ENCODE measurements at places on chromosomes 5 and 9.
A peak's percentile ranks its signal among the peaks of the same experiment; 100 is the strongest.

DNA sequence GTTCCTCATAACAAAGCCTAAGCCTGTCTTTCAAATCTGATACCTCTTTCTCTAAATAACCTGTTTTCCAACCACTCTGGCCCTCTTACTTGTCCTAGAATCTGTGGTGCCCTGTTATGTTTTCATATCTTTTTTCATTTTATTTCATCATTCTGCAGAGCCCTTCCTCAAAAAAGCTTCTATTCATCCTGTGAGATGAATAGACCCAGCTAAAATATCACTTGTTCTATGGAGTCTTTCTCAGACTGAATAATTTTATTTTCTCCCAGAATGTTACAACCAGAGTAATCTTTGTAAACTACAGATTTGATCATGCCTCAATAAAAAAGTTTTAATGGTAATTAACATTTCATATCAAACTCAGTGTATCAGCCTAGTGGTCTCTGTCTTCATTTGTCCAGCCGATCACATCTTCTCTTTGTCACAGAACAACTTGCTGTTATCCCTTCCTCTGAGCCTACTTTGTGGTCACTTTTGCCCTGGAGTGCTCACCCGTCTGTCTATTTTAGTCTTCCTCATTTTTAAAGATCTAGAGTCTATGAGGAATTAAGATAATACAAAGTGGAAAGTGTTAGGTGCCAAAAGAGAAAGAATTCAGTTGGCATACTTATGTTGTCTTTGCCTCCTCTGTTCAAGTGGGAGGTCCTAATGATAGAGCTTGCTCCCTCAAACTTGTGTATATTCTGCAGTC lies 77.8 kb downstream of the ZCCHC7 start:
- no peak for DNase-seq

GRCh38 chr9:36451949-36452348 lies 51.9 kb upstream of the RNF38 start:
- DNase-seq, result no peak

DNA sequence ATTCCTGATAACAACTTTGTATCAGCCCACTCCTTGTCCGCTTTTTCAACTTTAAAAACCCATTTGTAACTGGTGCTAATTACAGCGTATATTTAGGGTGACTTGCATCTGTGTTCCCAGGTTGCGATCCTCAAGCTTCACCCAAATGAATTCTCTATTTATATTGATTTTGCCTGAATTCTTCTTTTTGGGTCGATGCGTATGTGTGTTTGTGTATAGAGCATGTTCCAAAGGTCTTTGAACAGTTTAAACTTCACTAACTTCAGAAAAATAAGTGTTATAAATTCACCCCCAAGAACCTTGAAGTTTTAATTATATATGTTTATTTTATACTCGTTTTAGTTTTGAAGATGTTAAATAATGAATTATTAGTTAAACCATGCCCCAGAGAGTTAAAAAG lies 16.1 kb upstream of the SPATA31D4 start:
- DNase-seq, result no peak

GRCh38 chr5:63154476-63155309 lies 576.1 kb downstream of the LRRC70 start:
- DNase-seq, result no peak

DNA sequence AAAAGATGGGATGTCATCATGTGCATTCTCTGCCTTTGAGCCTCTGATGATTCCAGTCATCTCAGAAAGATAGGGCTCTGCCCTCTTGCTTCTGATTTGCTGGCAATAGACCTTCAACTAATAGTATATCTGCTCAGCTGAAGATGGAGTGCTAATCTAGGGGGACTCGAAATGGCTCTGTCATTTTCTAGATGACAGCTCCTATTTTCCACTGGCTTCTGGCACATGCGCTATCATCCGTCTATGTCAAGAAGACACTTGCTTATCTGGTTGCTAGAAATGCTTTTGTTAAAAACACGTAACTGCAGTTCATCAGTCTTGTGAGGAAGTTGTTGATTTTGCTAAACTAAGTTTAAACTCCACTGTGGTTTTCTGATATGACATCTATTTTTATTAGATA lies 265.5 kb upstream of the ZNF608 start:
- no peak for DNase-seq

DNA sequence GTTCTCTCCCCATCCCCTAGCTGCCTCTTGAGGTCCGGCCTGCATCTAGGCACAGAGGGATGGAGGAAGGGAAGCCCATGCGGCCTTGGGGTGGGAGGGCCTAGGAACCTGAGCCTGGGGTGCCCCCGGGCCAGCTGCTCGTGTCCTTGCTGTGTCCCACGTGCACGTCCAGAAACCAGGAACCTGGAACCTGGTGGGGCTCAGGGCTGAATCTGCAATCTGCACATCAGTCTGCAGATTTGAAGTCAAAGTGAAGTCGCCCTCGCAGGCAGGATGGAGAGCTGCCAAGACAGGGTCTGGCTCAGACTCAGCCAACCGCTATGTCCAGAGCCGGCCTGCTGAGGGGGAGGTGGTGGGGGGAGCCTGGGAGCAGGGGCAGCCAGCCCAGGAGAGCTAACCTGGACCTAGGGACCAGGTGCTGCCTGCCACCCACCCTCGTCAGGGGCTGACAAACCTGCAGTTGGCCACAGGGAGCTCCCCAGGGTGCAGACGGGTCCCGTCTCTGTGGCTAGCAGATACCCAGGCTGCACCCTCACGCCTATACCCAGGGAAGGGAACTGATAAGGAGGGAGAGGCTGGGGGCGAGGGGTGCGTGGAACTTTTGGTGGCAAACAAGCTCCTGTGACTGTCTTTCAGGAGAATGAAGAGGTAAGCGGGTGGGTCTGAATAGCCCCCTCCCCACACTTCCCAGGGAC lies 103.5 kb upstream of the SIMC1 start:
- DNase-seq, result no peak

DNA sequence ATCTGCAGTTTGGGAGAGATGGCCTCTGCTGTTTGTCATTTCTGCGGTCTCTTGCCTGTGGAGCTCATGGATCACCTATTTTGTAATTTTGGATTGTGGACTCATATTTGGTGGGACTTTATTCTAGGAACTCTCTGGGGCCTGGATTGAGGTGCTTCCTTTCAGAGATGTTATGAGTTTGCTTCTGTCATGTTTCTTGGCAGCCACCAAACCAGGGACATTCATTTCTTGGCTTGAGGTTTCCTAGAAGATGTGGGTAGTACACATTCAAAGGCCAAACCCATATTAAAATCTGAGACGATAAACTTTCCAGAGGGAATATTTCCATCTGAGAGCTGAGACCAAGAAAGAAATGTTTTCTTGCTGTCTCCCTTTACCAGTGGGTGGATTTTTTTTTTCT lies 37.2 kb upstream of the GADD45G start:
- no peak for DNase-seq

- DNase-seq, result no peak
Observed at GRCh38 chr5:159097784-159098602, 1.7 kb downstream of the EBF1 start.

GRCh38 chr9:81113453-81114124 lies 575.8 kb downstream of the TLE1 start:
- DNase-seq, result no peak

DNA sequence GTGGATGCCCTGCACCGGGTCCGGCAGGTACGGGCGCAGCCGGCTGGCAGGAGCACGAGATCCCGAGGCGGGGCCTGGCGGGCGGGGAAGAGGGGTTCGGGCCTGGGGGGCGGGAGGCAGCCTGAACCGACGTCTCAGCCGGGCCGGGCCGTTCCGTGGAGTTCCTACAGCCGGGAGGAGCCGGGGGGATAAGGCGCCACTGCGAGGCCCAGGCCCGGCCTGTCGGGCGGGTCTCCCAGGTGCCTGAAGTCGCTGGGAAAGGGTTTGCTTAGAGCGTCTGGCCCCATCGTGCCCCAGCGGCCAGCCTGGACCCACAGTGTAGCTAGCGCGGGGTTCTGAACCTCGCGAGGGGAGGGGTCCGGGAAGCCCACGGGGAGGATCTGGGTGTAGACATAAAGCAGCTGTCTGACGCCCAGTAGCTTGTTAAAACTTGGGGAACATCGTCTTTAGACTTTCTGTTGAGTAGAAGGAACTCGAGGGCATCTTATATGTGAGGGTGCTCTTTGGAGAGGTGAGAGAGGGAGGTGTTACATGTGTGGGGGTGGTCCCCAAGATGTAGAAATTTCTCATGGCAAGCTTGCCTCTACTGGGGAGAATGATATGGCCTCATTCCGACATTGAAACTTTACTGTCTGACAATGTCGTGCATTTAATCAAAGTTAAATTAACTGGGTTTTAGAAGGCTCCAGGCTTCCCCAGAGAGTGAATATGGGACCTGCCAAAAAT lies 524 bp downstream of the FUBP3 start:
- DNase-seq, result no peak

GRCh38 chr5:80255431-80255810 lies 427 bp downstream of the SERINC5 start:
- no peak for DNase-seq

GRCh38 chr5:151696470-151697061 lies 9.9 kb upstream of the SPARC start:
- no peak for DNase-seq

DNA sequence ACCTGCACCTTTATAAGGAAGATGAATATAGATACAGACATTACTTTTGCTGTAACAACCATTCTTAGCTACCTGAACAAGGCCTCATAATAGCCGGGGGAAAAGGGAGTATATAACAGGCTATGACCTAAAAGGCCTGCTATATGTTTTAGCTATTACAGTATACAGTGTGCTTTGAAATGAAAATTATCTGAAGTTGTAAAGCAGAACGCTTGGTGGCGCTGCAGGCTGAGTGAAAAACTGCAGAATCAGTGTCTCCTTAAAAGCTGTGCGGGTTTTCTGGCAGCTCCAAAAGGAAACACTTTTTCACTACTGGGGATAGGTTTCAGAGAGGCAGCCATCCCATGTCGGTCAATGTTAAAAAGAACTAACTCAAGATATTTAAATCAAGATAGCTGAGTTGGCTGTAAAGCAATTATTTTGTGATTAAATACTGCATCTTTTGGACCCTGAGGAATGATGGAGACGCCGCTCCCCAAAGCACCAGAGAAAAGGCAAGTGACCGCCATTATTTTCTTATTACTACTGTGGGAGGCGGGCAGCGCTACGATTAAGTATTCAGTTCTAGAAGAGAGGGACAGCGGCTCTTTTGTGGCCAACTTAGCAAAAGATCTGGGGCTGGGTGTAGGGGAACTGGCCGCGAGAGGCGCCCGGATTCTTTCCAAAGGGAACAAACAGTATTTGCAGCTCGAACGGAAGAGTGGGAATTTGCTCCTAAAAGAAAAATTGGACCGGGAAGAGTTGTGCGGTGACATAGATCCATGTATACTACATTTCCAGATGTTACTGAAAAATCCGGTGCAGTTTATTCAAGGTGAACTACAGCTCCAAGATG lies 5.9 kb downstream of the PCDHB6 start:
- no peak for DNase-seq

DNA sequence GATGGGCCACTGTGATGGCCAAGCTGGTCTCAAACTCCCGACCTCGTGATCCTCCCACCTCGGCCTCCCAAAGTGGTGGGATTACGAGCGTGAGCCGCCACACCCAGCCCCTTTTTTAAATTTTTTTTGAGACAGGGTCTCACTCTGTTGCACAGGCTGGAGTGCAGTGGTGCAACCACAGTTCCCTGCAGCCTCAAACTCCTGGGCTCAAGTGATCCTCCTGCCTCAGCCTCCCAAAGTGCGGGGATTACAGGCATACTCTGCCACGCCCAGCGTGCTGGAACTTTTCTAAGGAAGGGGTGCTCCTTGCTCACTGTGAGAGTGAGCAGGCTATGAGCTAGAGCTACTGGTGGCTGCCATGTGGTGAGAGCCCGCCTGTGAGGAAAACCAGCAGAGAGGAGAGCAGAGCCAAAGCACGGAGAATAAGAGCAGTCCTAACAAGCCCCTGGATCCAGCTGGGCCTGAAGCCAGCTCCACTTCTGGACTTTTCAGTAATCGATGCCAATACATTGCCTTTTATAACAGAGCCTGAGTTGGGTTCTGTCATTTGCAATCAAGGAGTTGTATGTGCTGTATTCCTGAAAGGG lies 75.5 kb upstream of the UNC5A start:
- no peak for DNase-seq

GRCh38 chr9:132240841-132241482 lies 79.1 kb downstream of the NTNG2 start:
- DNase-seq, result peak; percentile 100

DNA sequence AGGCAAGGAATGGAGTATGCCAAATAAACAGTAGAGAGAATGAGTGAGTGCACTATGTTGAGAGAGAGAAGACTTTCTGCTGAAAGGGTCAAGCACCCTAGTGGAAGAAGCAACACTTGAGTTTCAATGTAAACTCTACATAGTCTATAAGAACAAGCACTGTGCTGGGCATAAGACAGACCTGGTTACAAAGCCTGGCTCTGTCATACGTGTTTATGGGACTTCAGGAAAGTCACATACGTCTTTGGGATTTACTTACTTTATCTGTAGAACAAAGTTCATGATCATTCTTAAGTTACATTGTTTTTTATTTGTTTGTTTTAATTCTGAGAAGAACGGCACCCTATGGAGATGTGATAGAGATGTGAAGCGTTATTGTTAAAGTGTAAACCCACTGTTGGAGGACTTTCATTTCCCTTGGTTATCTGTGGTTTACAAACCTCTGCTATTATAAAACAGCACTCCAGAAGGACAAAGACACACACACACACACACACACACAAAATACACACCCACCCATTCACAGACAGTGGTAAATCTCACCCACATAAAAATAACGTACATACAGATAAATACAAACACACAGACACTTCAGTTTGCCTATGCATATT lies 70.7 kb upstream of the TRIM32 start:
- DNase-seq, result no peak

- no peak for DNase-seq
Observed at GRCh38 chr5:31890046-31890445, 251.1 kb downstream of the PDZD2 start.

GRCh38 chr5:136067422-136067821 lies 38.6 kb downstream of the TGFBI start:
- DNase-seq, result no peak

DNA sequence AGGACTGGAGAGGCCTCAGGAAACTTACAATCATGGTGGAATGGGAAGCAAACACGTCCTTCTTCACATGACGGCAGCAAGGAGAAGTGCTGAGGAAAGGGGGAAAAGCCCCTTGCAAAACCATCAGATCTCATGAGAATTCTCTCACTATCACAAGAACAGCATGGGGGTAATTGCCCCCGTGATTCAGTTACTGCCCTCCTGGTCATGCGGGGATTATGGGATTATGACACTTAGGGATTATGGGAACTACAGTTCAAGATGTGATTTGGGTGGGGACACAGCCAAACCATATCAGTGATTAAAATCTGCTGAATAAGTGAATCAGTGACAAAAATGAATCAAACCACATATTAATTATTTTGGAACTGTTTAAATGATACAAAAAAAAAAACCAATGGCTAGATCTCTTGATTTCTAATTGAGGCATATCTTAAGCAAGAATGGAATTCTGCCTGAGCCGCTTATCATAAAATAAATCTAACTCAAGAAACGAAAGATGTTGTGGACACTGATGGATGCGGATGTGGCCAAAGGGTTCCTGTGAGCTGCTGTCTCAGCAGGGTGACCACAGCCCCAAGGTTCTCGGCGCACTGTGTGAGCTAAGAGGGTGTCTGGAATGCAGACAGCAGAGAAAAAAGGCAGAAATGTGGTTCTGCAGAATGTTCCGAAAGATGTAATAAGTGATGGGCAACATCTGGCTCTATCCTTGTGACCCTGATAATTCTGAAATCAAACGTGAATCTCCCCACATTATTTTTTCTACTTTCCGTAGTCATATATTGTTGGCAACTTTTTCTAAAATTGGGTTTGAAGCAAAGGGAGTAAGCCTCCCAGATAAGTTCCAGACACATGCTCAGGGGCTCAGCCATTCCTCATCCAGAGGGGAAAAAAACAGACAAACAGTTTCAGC lies 107.2 kb upstream of the ICE1 start:
- no peak for DNase-seq

GRCh38 chr5:65620021-65620420 lies 4.1 kb downstream of the TRIM23 start:
- DNase-seq, result no peak
